ENCODE measurements at places on chromosomes 2 and 18. TPM values are rescaled to one million over a fixed set of nuclear protein-coding genes. Genes with fewer than 3 reads are reported as not detected.

The IGFBP5 gene
- total RNA-seq = 677 TPM

The TTC27 gene
- total RNA-seq = 17.0 TPM

The DSG1 gene
- not detected for total RNA-seq

The GCG gene
- total RNA-seq = not detected

The UCN gene
- 1.6 TPM for total RNA-seq

The LINC00305 gene
- not detected for total RNA-seq
